Left colon (tissue), 2 donors: ENCODE measurements at places on chromosomes 3 and 15.
A peak's percentile ranks its signal among the peaks of the same experiment; 100 is the strongest.

GRCh38 chr3:27184261-27184660 lies 184.9 kb downstream of the NEK10 start:
- DNase-seq = no peak

GRCh38 chr15:73346735-73347312 lies 21.9 kb downstream of the HCN4 start:
- DNase-seq = peak; percentile 45

DNA sequence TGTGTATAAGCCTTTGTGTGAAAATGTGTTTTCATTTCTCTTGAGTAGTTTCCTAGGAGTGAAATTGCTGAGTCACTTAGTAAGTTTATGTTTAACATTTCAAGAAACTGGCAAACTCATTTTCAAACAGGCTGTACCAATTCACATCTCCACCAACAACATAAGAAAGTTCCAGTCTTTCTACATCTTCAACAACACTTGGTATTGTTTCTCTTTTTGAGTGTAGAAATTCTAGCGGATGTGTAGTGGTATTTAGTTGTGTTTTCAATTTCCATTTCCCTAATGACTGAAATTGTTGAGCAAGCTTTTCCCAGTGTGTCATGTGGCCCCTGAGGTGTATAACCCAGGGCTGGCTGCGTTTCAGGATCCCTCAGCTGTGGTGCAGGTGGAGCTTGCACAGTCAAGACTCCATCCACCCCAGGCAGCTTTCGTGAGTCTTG lies 258.5 kb downstream of the PDCD6IP start:
- DNase-seq = no peak

DNA sequence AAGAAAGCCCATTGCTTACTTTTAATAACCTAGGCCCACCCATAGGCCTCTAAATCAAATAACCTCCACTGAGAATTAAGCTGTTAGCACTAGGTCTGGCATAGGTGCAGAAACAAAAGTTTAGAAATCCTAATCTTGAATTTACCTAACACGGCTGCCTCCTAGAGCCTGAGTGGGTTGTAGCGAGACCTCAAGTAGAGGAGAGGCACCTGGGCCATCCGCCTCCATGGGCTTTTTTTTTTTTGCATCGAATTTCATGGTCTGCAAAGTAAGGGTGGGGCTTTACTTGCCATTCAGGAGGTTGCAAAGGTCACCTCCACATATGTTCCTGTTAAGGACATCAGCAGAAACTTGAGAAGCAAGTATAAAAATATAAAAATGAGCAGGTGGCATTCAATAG lies 6.6 kb upstream of the TPM1 start:
- DNase-seq = no peak

GRCh38 chr3:110470310-110470709 lies 601.3 kb upstream of the NECTIN3 start:
- DNase-seq = no peak

DNA sequence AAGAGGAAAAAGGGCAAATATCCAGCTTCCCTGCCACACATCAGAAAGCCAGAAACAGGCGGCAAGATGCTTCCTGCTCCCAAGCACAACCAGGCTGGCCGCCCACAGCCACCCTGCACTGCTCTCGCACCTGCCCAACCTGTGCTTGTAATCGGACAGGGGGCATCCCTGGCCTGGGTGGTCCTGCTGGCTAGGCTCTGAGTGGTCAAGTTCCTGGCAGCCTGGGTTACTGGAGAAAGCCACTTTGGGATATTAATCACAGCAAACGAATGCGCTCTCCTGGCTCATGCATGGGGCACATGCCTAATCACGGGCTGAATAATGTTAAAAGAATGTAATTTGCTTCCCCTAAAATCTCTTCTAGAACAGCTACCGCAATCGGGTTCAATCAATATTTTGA lies 442.4 kb downstream of the MCTP2 start:
- no peak for DNase-seq

GRCh38 chr3:143991713-143992112 lies 20.1 kb downstream of the DIPK2A start:
- no peak for DNase-seq

DNA sequence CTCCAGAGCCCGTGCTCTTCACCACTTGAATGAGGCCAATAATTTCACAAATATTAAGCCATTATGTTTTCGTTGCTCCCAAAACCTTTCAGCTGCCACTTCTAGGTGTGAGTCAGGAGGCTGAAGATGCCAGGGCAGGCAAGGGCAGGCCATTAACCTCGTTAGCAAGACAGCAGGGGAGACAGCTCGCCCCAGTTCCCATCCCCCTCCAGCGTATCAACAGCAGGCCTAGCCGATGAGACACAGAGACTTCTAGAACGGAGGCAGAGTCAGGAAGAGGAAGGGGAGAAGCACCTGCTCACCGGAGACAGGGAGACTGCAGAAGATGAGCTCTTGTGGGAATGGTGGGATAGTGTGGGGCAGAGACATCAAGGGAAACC lies 28.0 kb upstream of the PLA2G4E start:
- no peak for DNase-seq

GRCh38 chr15:101378879-101379278 lies 83.8 kb upstream of the SNRPA1 start:
- DNase-seq = no peak

DNA sequence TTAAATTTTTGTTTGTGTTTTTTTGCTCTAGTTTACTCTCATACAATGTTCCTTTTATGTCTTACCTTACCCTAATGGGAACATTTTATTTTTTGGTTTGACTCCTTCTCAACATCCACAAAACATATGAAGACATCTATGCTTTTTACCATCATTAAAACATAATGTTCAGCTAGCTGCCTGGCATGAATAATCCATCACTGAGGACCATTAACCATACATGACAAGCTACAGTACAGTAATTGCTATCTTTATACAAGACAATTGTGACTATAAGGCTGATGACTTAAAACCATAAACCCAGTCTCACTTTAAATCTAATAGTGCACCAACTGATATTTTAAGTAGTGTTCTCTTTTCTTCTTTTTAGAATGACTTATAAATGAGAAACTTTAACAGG lies 13.7 kb downstream of the SERPINI1 start:
- DNase-seq = no peak

GRCh38 chr15:74040109-74040850 lies 42.1 kb downstream of the GOLGA6A start:
- no peak for DNase-seq

GRCh38 chr15:83107841-83108181 lies 366 bp downstream of the TM6SF1 start:
- DNase-seq = no peak

GRCh38 chr15:26974120-26974780 lies 3.3 kb downstream of the GABRG3 start:
- DNase-seq = no peak

DNA sequence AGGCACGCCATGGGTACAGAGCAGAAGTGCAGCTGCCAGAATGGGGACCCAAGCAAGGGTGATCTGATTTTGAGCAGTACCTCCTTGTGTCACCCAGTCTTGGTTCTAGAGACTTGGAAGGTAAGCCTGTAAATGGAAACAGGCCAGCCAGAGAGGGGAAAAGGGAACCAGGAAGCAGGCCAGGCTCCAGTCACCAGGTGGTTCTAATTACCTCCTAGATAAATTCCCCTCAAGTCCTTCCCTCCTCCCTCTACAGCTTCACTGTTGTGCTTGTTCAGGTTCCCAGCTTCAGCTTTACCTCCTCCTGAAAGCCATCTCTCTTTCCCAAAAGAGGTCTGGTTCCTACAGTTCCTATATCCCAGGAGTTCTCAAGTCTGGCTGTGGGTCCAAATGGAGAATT lies 58.8 kb upstream of the SLC7A14 start:
- DNase-seq = no peak

DNA sequence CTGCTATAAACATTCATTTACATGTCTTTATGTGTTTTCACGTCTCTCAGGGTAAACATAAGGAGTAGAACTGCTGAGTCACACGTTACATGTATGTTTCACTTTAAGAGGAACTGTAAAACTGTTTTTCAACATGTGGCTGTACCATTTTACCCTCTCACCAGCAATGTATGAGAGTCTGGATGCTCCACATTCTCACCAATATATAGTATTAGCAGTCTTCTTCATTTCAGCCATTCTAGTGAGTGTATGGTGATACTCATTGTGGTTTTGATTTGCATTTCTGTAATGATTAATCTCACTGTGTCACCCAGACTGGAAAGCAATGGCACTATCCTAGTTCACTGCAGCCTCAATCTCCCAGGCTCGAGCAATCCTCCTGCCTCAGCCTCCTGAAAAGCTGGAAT lies 37.1 kb downstream of the PHC3 start:
- no peak for DNase-seq

- no peak for DNase-seq
Observed at GRCh38 chr15:89860891-89861290, 32.9 kb downstream of the AP3S2 start.

DNA sequence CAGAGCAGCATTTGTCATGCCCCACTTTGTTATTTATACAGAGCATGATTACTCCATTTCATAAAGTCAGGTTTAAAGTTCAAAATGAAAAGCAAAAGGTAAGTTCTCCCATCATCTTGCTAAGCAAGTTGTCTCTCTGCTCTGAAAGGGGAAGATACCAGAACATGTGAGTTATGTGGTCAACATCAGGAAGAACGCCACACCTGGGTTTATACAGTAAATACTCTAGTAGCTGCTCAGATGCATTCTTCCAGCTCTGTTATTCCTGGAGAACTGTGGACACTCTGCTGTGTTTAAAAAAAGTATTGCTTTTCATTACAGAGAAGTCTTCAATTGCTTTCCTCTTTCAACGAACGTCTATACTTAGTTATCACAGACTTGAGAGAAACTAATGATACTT lies 145.7 kb downstream of the PLCL2 start:
- DNase-seq = no peak

DNA sequence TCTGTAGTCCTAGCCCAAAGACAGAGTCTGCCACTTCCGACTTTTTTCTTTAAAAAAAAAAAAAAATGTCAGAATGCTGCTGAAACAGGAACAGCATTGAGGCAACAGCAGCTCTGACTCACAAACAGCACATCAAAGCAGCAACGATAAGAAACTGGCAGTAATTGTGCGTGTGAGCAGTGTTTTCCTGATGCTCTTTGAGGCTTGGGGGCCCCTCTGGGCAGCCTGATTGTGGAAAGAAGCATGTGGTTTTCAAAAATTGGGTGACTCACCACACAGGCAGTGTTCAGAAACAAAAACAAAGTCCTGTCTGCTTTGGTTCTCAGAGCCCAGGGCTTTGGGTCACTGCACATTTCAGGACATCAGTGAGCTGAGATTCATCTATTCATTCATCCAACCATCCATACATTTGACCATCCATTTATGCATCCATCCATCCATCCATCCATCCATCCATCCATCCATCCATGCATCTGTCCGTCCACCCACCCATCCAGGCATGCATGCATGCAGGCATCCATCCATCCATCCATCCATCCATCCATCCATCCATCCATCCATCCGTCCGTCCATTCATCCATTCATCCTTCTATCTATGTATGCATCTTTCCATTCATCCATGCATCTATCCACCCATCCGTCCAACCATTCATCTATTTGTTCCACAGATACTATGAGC lies 308.4 kb downstream of the RPLP1 start:
- peak; percentile 21 for DNase-seq

DNA sequence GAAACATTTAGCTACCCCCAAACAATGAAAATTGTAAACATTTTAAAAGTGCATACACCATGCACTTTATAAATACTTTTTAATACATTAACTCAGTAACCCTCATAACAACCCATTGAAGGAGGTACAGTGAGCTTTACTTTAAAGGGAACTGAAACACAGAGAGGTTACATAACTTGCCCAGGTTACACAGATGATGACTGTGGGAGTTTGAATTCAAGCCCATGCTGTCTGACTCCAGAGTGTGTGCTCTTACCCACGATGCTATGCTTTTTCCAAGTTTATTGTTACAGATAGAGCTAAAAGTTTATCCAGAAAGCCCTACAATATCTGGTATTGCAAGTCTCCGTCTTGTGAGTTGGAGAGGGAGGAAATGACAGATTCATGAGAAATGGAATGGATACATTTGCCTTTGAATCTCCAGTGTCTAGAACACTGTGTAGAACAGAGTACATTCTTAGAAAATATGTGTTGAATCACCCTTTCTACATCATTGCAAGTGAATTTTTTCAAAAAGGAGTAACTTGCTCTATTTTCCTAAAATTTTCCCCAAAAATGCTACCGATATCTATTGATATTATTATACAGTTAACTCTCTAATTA lies 428.3 kb downstream of the NAALADL2 start:
- DNase-seq = no peak

GRCh38 chr3:187640569-187641059 lies 29.6 kb downstream of the SST start:
- DNase-seq = no peak

- peak; percentile 63 for DNase-seq
Observed at GRCh38 chr3:11060500-11061251, 68.1 kb downstream of the SLC6A1 start.

DNA sequence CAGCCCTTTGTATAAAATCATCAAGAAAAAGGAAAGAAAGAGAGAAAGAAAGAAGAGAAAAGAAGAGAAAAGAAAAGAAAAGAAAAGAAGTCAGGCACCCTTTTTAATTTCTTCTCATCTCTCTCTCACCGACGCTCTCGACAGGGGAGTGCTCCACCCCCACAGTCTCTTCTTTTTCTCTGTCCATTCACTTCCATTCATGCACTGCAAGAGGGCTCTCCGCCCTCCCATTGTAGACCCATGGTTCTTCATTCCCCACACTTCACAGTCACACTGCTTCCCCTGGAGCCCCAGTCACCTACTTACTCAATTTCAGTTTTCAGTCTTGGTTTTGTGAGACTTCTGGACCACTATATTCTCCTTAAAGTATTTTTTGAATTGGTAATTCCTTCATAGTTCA lies 254.7 kb downstream of the SOX2 start:
- no peak for DNase-seq

DNA sequence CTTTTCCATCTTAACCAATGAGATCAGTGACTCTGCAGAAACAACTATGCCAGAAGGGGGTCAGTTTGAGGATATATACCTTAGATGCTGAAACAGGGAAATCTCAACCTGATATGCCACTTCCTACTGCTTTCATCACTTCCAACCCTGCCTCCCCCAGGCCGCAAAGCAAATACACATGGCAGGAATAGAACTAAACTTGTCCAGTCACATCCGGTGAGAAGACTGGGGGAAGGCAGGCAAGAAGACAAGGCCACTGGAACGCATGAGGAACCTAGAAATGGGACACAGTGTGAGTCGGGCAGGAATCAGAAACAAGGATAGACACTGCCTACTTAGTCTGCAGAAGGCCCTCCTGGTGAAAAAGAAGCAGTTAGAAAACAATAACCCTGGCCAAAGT lies 90.6 kb downstream of the MYO5A start:
- DNase-seq = no peak

DNA sequence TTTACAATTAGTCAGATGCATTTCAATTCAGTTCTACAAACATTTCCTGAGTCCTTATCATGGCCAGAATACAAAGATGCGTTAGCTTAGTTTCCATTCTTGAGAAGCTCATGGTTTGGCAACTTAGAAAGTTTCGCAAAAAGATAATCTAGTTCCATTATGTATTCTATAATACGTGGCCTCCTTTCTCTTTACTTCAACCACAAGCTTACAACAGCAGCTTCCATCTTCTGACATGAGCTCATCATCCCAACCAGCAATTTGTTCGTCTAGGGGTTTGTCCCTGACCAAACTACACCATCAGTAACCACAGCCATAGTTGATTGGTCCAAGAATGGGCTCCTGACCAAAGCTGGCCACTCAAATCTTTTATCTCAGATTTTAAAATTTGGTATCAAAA lies 267.6 kb upstream of the TBC1D5 start:
- no peak for DNase-seq
